ENCODE measurements at places on chromosomes 7 and 10.

- no peak for DNase-seq
These were observed 9.6 kb upstream of the C10orf105 start for GRCh38 chr10:71729161-71729636.

DNA sequence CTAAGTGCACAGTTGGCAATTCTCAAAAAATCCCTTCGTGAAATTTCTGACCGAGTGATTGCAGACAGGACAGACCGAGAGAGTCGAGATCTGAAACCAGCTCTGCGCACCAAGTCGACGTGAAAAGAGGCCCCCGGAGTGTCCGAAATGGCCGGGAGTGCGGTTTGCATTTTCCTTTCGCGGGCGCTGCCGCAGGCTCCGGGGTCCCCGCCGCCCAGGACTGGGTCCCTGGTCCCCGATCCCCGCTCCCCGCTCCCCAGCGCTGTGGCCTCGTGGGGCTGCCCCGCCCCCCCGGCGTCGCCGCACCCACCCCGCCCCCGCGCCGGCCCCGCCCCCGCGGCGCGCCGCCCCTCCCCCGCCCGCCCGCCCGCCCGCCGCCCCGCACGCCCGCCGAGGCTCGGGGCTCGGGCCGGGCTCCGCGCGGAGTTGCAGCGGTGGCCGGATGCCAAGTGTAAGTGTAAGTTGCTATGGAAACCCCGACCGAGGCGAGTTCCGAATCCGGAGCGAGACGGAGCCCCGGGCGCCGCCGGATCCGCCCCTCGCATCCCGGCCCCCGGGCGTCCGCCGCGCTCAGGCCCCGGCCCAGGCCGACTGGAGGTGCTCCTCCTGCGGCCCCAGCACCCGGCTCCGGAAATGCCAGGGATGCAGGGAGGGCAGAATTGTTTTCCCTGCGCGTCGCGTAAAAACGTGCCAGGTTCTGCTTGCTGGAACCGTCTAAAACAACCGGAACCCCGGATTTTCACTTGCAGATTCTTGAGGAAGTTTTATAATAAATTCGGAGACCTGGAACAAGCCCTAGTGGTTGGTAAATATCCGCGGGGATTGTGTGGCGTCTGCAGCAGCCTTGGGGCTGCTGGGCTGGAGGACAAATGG lies 4.6 kb downstream of the BMI1 start:
- DNase-seq: peak; percentile 51

DNA sequence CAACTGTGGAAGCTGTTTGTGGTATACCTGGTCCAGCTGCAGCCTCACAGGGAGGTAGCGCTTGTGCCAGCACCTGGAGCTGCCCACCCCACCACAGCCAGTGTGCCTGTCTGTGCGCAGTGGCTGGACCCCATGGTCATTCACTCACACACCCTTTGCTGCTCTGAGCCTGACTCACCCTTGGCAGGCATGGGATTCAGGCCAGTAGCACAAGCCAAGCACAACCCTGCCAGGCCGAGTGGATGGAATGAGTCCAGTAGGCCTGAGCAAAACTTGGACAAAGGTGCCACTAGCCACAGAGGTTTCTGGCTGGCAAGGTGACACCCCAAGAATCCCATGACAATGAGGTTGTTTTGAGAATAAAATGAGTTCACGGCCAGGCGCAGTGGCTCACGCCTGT lies 19.0 kb downstream of the RBM48 start:
- DNase-seq: no peak

GRCh38 chr7:43666938-43667337 lies 62.4 kb downstream of the COA1 start:
- DNase-seq: no peak

DNA sequence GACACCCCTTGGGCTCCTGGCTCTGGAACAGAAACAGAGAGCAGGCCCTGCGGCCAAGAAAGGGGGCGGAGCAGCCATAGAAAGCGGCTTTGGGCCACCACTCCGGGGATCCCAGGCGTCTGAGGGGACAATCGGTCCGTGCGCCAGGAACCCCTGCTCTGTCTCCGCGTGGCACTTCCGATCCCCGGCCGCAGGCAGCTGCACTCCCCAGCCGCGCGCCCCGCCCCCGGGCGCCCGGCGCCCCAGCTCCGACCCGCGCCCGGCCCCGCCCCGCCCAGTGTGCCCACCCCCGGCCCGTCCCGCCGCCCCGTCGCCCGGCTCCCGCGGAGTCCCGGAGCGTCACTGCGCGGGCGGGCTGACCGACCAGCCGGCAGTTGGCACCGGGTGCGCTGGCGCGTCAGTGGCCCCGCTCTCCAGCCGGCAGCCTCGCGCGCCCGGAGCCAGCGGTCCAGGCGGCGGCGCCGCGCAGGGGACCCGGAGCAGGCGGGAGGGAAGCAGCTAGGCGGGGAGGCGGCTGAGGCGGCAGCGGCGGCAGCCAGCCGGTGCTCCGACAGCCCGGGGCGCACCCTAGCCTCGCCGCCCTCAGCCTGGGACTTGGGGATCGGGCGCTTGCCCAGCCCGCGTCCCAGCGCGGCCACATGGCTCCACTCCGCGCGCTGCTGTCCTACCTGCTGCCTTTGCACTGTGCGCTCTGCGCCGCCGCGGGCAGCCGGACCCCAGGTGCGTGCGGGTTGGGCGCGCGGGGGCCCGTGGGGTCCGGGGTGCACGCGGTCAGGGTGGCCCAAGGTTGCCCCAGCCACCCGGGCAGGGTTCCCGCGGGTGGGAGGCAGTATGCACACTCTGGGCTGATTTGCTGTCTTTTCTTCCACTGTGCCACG lies at the start of gene ADAMTS14:
Gene ADAMTS14, plus strand, starts transcription at position 342 of the 878 bp plus-strand sequence. Its CDS starts 297 bp downstream, at position 639.
- DNase-seq: no peak

GRCh38 chr7:47816647-47817046 lies 131.6 kb downstream of the PKD1L1 start:
- no peak for DNase-seq

DNA sequence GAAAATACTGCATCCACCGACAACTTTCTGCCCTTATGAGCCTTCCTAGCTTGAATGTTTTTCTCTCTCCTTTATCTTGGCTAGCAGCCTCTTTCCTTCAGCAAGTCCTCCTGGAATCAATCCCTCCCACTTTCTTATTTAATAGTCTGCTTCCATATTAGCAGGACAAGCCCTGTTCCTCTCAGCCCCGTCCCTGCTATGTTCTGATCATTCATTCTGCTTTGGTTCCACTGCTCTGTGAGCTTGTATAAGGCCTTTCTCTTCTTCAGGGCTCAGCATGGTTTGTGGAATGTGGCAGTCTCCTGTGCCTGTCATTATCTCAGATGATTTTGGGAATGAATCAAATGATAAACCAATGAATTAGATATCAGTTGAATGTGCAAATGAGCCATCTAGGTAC lies 420.1 kb downstream of the DPP6 start:
- DNase-seq: no peak

- DNase-seq: peak; percentile 28
These were observed 26.1 kb upstream of the CCNJ start for GRCh38 chr10:96017191-96017687.

GRCh38 chr10:32225976-32226375 lies 121.0 kb downstream of the EPC1 start:
- no peak for DNase-seq

DNA sequence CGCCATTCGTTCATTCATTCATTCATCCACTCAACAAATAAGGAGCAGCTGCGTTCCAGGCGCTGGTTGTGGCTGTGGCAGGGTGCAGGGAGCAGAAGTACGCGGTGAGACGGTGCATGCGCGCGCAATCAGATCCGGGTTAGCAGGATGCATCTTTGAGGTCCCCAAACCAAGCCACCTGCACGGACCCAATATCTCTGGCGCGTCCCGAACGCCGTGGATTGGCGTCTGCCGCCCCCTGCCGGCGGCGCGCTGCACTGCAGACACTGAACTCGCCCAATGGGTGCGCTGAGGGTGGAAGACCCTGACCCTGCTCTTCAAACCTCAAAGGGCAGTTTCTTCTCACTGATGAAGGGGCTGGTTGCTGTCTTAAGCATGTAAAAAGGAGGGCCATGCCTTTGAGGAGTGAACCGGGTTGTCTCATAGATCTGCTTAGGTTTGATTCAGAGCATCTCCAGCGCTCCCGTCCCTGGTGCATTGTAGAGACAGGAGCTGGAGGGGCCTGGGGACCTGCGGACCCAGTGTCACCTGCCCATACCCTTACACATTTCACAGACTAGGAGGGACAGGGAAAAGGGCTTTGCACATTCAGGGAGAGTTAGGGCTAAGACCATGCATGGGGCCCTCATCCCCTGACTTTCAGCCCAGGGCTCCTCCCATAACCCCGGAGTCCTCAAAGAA lies 102.5 kb downstream of the RAMP3 start:
- DNase-seq: peak; percentile 71

DNA sequence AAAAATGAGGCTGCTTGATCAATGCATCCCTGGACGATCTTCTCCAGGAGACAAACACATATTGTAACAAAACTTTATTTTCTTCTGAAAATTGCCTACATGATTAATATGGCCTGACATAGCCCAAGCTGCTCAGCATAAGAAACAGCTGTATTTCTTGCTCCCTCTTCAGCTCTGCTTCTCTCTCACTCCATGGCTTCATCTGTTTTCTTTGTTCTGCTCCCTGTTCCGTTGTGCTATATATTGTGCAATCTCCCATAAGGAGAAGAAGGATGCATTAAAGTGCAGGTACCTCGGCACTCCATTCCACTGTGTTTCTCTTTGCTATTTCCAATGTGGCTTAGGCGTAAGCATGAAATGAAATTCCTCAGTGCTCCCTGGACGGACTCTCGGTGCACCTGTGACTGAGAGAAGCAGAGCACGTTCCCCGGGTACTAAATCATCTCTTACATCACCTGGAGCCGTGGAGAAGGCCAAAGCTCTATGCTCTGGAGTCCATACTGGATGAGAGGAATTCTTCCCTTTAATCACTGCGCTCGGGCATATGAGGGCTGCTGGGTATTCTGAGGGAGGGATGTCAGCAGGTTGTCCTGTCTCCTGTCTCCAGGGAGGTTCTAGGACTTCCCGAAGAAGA lies 254.3 kb downstream of the GALNT17 start:
- no peak for DNase-seq

- no peak for DNase-seq
These were observed 183.5 kb upstream of the INHBA start for GRCh38 chr7:41886262-41886900.

GRCh38 chr7:98957766-98958165 lies 79.4 kb downstream of the TRRAP start:
- DNase-seq: no peak

DNA sequence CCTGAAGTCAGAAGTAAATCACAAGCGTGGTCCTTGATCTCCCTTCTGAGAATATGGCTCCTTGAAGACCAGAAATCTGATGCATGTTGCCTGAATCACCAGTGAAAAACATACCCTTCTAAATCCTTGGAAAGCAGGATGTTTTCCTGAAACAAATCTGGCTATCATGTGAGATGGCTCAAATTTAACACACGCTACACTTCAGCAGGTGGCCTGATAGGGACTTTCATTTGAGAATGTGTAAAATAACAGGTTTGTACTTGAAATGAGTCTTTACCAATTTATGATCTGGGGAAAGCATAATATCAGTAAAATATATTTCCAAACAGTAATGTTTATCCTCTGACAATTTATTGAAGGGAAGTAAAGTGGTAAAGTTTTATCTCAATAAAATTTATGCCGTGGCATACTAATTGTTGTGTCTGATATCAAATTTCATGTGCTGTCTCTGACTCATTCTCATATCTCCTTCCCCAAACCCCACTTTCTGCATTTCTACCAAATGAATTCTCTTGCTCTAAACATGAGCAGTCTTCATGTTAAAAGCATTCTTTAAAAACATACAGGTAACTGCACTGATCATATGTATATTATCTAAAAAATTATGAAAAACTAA lies 17.4 kb downstream of the CYP3A4 start:
- DNase-seq: no peak

DNA sequence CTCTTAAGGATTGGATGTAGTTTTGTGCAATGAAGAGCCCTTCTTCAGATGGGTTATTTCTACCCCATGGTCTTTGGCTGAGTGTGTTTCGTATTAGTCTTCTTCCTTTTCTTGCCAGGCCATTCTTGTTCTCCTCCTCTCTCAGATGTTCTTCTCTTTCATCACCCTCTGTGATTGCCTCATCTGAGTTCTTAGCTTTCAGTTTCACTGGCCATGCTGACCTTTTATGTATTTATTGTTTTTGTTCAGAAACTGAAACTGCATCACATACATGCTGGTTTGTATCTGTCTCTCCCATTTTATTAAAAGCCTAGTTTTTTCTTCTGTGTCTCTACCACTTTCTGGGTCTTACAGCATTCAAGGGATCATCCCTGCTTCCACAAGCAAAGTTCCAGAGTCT lies 21.7 kb upstream of the PCGF5 start:
- no peak for DNase-seq

DNA sequence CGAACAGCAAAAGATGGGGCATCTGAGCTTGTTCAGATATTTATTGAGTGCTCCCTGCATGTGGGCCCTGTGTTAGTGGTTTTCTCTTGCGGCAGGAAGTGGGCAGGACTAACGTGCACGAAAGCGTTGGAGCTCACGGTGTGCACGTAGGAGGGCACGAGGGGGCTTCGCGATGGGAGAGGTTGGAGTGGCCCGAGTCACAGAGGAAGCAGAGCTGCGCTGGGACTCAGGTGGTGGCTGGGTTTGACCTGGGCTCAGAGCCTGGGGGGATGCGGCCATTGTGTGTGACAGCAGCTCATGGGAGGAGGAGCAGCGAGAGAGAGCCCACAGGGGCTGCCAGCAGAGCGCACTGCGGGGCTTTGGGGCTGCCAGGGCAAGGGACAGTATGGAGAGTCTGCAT lies 7.7 kb downstream of the ZSCAN25 start:
- peak; percentile 41 for DNase-seq

DNA sequence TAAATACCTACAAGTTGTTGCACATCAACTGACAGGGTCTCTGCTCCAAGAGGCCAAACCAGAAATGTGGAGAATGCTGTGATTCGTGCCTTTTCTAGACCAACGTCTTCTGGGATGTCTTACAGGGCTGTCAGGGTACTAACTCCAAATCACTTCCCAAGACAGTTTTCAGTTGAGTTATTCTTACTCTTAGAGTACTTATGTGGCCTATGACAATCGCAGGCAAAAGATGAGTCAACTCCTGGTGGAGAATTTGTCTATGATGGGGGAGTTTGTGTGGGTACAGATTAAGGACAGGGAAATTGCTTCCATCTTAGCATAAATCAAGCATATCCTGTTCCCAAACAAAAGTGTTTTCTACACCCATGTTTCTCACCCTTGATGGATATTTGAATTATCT lies 734.8 kb downstream of the TNS3 start:
- no peak for DNase-seq

DNA sequence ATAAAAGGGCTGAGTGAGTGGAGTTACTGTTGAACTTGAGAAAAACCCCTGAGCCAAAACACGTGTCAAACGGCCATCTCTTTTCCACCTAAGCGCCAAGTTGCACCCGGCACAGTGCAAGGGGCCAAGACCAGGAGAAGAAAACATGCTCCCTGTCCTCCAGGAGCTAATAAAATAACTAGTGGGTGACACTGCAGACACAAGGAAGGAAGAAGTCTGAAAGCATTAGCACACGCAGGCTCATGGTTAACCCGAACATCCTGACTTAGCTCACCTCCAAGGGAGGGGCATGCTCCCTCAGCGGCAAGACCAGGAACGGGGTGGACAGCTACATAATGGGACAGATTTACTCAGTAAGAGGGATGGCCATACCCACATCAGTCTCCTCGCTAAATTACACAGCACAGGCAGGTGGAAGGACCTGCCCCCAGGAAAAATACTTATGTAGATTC lies 65.0 kb downstream of the PIP4K2A start:
- no peak for DNase-seq
